T-cell (primary cell): ENCODE measurements at places on chromosomes 12 and 14.

DNA sequence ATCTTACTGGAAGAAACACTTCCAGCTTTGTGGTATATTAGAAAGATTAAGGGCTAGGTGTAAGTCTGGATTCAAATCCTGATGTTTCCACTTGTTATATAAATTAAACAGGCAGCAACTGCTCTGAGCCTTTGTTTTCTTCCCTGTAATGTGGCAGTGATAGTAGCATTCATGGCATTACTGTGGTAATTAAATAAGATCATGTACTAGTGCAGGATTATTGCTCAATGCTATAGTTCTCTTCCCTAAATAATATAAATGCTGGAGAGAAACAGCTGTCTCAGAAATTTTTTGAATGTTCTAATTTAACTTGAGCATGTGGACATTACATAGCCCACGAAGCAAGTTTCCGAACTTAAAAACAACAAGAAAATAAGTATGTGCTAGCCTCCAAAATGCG, 5.4 kb downstream of the TMEM117 start:
- DNase-seq: no peak

DNA sequence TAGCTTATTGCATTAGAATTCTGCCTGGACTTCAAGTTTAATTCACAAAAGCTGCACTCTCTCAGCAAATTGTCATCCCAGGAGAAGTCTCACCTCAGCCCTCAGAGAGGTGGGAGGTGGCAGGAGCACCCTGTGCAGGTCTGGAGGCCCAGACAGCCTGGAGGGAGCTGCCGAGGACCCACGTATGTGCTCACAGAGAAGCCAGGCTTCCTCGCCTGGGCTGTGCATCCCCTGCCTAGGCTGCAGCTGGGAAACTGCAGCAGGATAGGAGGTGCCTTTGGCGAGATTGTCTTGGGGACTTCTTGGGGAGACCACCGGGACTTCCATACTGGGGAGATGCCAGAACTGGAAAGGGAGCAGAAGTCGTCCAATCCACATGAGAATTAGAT, 8.8 kb downstream of the CPNE6 start:
- no peak for DNase-seq

DNA sequence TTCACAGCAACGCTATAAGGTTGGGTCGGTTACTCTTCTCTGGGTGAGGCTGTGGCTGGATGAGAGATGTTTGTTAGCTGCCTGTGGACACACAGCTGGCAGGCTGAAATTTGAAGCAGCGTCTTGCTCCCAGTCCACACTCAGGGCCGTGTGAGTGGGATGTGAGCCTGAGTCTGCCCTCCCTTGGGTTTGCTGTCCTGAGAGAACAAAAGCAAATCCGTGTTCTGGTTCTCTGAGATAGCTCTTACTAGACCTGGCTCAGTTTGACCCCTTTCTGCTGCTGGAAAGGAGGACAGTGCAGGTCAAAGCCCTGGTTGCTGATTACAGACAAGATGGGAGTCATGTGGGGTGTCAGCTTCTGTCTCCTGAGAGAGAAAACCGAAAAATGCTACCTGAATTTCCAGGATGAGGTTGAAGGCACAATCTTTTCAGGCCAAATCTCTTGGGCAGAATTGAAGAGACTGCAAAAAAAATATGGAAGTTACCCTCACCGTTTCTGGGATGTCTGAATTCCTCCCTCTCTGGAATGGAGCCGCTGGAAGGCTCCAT, 270.8 kb downstream of the ZFP36L1 start:
- no peak for DNase-seq

GRCh38 chr14:81946834-81947798, 413.5 kb upstream of the SEL1L start:
- DNase-seq: no peak

DNA sequence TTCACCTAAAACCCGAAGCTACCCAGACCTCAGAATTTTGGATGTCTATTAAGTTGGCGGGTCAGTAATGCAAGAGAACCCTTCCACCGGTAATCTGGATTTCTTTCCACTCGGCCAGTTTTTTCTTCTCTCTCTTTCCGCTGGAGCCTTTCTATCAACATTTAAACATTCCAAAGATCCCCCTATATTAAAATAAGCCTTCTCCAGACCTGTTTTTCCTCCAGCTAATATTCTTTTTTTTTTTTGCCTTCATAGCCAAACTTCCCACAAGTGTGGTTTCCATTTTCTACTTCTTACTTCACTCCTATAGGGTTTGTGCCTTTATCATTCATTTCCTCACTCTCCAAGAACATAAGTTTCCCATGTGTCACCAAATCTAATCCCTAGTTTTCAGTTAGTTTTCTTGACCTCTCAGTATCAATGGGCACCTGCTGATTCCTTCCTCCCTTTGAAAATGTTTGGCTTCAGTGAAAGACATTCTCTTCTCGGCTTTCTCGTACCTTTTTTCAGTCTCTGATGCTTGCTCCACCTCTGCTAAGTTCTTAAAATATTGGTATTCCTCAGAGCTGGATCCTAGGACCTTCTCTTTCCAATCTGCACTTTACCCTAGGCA, 583 bp upstream of the SDR39U1 start:
- no peak for DNase-seq

DNA sequence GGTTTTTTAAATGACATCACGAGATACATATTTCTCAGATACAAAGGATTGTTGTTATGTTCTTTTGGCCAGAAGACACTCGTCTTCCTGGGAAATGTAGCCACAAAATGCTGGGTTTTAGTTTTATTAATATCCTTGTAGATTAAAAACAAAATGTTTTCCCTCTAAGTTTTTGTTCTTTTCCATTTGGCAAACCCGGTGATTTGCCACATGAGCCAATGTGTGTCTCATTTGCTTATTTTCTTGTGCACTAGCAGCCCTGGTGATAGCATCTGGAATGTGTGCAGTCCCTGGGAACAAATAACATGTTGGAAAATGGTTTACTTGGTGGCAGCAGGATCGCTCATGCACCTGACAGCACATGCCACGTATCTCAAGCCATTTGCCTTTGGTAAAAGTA, 61.0 kb downstream of the HMGA2 start:
- DNase-seq: no peak
